Activated naive CD4-positive, alpha-beta T cell (primary cell): ENCODE measurements at places on chromosomes 1 and 21.

DNA sequence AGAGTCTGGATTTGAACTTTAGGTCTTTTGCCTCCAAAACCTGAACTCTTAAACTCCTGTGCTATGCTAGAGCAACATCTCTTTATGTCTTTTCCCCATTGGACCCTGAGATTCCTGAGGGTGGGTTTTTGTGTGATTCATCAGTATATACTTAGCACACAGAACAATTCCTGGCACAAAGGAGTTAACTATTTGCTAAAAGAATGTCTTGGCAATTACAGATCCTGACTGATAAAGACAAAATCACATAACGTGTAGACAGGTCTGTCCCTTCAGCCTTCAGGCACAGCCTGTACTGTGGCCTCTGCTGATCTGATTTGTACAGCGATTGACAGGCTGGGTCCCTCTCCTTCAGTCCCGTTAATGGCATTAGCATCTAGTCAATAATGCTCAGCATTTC, 162.4 kb upstream of the BEND5 start:
- DNase-seq, result no peak

DNA sequence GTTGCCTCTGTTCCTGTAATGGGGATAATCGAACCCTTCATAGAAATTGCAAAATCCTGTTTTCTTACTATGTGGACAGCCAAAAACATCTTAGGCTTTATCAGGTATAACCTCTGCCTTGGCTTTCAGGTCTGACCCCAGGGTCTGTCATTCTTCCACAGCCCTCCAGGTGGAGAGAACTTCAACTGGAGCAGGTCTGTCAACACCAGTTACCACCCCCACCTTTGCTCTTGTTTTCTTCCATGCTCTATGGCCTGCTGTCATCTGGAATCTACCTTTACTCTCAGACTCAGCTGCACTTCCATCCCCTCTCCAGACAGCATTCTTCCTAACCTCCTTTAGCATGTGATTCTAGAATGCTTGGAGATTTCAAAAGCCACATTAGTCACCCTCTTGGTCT, 10.4 kb upstream of the GJA9 start:
- no peak for DNase-seq

DNA sequence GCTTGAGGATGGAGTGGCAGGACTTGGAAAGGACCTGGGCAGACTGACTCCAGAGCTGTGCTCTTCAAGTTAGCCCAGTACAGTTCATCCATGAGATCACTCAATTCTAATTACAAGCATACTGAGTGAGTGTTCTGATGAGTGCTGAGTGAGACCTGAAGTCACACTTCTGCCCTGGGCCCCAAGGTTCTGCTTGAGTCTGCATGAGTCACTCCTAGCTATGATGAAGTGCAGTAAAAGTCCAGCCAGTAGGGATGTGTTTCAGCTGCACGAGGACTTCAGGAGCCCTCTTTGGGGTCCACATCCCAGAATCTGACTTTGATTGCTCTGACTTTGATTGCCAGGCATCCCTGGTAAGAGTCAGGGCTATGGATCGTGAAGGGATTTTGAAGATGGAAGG, 35.8 kb downstream of the PLEKHA6 start:
- DNase-seq, result no peak

DNA sequence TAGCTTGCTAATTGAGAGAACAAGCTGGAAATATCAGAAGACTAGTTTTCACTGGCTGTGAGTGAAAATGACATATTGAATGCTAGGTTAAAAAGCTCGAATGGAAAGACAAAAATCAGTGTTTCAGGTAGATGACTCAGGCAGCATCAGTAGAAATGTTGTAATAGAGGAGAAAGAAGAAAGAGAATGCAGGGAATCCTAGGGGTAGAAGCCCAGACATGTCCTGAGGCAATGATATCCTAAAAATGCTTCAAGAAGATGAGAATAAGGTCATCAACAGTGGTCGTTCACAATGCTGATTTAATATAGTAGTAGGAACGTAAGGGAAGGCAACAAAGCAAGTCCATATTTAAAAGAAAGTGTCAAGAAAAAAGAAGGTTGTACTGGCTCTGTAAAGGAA, 96.7 kb upstream of the HP1BP3 start:
- DNase-seq, result no peak

GRCh38 chr1:161137881-161138280, 5.4 kb upstream of the DEDD start:
- DNase-seq, result no peak

DNA sequence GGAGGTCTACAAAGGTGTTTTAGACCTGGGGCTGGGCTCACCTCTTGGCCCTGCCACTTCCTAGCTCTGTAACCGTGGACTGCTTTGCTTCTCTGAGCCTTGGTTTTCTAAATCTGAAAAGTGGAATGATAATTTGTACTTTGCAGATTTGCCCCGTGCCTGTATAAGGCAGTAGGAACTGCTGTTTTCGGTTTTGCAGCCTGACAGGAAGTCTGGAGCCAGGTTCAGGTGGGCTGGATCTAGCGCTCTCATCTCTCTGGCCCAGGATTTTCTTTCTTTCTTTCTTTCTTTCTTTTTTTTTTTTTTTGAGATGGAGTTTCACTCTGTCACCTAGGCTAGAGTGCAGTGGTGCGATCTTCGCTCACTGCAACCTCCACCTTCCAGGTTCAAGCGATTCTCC, 17.2 kb downstream of the IFNAR2 start:
- no peak for DNase-seq

DNA sequence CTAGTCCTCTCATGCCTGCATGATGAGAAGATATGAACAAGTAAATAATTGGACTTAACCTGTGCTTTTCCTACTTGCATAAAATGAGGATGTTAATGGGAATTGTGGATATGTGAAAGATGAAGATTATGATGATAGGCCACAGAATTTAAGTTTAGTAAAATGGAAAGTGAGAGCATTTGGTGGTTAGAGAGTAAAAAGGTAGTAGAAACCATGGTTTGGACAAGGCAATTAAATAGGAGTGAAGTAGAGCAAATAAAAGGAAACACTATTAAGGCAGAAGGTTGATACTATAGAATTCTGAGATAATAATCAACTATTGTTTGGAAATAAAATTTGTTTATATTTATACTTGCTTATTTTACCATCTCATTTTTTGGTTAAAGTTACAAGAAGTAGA, 1162.5 kb downstream of the MRPL39 start:
- DNase-seq, result no peak

- no peak for DNase-seq
Observed at GRCh38 chr1:202616355-202616915, 93.8 kb downstream of the SYT2 start.

GRCh38 chr1:233607252-233608119, 6.4 kb upstream of the KCNK1 start:
- DNase-seq, result no peak

DNA sequence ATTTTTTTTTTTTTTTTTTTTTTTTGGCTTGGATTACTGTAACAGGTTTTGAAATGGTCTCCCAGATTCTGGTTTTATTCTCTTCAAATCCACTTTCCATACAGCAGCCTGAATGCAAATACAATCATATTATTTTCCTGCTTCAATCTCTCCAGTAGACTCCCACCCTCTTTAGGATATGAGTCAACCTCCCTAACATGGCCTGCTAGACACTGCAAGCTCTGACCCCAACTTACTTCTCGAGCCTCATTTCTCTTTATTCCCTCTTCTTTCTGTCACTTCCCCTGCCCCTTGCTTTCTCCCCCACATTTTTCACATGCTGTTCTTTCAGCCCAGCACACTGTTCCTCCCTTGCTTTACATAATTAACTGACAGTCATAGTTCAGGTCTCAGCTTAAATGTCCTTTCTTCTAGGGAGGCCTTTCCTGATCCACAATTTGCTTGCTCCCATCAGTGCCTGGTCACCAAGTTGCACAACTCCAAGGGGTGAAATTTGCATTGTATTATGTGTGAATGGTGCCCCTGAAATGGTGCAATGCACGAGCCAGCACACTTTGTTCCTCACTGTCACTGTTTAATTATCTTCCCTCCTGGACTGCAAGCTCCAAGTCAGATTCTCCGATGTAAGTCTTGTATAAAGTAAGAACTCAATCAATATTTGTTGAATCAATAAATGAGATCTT, 22.1 kb upstream of the IL19 start:
- no peak for DNase-seq

- no peak for DNase-seq
Observed at GRCh38 chr1:79457562-79458224, 451.2 kb upstream of the ADGRL4 start.

GRCh38 chr1:200224315-200224714, 185.5 kb downstream of the ZNF281 start:
- DNase-seq, result no peak

DNA sequence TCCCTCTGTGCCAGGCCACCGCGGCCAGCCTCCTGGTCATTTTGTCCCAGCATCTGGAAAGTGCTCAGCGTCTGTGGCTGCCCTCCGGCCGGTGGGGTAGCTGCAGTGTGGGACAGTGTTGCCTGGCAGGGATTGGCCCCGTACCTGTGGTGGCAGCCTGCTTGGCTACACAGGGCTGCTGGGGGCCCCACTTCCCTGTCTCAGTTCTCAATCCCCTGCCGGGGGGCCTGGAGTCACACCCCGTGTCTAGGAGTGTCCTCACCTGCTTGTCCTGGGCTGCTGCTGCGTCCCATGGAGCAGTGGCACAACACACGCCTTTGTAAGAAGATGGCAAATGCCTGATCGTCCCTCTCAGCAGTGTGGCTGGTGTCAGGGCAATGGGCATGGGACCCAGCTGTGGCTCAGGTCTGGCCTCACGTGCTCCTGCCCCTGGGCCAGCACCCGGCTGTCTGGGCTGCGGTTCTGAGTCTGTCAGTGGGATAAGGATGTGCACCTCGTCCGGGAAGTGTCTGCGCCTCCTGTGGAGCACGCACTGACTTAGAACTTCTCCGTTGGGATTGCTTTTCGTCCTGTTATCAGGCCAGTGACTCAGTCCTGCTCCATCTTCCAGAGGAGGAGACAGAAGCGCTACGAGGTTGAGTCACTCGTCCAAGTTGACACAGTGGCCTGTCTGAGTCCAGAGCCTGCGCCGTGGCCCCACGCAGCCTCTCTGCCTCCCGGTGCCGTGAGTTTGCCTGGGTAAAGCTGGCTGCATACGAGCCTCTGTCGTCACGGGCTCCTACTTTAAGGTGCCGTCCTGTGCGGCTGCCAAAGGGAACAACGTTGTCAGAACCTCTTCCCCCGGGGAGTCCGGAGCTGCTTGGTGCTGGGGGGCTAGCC, 41.0 kb downstream of the CRYAA start:
- no peak for DNase-seq
